ENCODE measurements at places on chromosomes 4 and X.

- DNase-seq = no peak
Observed at GRCh38 chr4:7872264-7872771, 67.3 kb downstream of the AFAP1 start.

DNA sequence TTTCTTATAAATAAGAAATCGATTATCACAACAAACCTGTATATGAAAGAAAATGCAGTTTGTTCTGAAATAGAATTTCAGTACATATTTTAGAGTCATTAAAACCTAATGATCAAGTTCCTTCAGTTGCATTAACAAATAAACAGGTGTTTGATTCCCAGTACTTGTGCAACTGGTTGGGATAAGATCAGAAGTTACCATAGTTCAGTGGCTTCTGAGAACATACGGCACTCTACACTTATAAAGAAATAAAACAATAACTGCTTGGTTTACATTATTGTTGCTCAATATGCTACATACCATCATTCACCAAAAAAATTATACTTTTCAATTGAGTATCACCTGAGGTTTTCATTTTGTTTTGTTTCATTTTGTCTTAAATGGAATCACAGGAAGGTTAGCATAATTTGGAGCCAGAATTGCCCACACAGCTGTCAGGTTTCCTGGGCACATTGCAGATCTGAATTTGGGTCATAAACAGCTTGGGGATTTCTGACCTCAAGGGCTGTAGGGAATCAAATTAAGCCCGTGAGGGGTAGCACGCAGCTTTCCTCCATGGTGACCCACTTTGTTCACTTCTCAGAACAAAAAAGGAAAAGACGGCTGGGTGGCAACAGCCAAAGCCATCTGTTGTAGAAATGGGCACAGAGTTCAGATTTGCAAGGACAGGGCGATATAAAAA is 14.9 kb upstream of the CCNG2 start:
- no peak for DNase-seq

GRCh38 chr4:53315300-53315699 is 50.6 kb downstream of the SCFD2 start:
- DNase-seq = no peak

GRCh38 chr4:102869569-102870197 is 891 bp downstream of the CISD2 start:
- no peak for DNase-seq

- DNase-seq = no peak
Observed at GRCh38 chrX:2609431-2610238, 81.5 kb upstream of the CD99 start.

DNA sequence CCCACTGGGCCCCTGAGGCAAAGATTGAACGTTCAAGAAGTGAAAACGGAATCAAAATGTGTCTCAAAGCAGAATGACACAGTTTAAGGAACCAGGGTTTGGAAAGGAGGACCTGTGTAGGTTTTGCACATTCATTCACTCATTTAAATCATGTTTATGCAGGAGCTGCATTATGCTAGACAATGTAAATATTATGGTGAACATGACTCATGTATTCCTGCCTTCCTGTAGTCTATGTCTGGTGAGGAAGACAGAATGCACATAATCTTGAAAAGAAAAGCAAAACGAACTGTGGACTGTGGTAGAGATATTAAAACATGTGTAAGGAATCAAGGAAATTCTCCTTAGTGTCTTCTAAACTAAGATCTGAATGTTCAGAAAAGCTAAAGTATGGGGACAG is 311.8 kb upstream of the SMIM31 start:
- no peak for DNase-seq

GRCh38 chr4:24813732-24814131 is 18.4 kb downstream of the SOD3 start:
- DNase-seq = no peak

DNA sequence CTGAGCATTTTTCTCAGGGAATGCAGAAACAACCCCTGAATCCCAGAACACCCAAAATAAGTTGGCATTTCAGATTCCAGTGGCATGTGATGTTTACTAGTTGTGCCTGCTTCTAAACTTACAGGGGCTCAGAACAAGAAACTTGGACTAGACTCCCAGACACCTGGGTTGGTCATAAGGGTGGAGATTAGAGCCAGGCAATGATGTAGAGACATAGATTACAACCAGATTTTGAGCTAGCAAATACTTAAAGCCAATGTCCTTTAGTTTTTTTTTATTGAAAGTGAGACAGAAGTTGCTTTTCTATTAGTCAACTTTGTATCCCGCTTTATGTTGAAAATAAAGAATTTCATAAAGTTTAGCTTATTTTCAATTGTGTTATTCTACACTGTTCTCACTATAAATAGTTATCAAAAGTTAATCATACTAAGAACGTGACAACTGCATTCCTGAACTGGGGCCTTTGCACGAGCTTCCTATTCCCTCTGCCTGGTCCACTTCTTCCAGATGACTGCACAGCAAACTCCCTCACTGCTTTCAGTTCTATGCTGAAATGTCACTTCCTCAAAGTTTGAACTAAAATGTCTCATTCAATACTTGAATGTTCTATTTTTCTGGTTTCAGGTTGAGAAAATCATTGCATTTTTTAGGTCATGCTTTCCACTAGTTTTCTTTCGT is 224.7 kb upstream of the PPP1R2C start:
- DNase-seq = no peak

DNA sequence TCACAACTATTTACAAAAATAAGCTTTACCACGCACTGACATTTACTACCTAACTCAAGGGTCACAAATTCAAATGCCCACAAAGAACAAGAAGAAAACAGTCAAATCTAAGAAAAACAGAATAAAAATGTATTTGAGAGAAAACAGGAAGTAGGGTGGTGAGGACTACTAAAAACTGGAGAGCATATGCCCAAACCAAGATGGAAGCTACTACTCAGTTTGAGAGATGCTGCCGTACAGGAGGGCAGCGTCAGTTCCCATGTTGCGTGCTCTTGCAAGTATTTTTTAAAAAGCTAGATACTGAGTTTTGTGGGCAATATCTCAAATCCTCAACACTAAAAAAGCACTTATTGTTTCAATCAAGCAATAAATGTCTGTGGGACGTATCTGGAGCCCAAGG is 16.2 kb downstream of the HNRNPD start:
- DNase-seq = no peak

DNA sequence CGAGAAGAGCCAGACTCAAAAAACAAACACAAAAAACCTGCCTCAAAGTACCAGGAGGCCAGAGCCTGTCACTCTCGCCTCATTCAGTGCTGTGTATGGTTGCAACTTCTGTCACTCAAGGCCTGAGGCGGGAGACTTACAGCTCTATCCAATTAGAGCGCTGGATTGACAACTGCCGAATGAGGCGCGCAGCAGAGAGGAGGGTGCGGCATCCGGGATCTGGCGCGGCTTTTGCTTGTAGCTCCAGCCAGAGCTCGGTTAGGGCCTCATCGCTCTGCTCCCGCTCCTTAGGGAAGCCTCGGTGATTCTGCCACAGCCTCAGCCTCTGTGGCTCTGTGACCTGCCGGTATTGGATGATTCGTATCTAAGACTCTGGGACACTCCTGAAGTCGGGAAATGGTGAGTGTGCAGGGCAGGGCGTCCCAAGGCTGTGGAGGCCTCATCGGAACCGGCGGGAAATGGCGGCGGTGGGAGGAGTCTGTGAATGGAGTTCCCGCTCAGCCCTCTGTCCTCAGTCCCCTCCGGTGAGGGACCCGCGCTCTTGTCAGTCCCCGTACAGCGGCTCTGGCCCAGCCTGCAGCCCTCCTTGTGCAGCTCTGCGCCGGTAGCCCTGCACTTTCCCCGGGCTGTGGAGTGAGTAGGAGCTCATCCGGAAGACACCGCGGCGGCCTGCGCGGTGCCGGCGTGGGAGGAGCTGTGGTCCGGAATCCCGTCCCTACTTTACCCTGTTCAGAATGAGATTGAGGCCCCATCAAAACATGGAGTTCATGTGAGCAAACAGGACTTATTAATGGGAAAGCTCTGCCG is at the start of gene ZNF718:
ZNF718 (plus strand) TSS at position 227 of the 807 bp plus-strand sequence; CDS start at position 397, 170 bp downstream.
- DNase-seq = peak; percentile 58

- DNase-seq = no peak
Observed at GRCh38 chr4:182023469-182023868, 219.7 kb upstream of the TENM3 start.

DNA sequence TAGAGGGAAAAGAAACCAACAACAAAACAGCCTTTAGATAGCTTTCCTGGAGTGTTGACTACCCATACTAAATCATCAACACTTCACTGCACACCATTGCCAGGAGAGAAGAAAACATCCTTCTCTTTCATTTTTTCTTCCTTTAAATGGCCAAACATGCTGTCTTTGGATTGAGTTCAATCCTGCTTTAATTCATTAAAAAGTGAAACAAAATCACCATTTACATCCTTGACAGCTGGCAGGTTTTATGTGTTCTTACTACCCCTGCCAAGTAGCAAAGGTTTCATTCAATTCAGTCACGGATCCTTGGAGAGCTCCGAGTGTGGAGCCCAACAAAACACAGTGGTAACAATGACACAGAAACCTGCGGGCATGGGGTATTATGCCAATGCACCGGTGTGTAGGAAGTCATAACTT is 568.3 kb downstream of the ANKRD50 start:
- DNase-seq = no peak

- DNase-seq = no peak
Observed at GRCh38 chr4:87130985-87131703, 89.3 kb downstream of the KLHL8 start.

DNA sequence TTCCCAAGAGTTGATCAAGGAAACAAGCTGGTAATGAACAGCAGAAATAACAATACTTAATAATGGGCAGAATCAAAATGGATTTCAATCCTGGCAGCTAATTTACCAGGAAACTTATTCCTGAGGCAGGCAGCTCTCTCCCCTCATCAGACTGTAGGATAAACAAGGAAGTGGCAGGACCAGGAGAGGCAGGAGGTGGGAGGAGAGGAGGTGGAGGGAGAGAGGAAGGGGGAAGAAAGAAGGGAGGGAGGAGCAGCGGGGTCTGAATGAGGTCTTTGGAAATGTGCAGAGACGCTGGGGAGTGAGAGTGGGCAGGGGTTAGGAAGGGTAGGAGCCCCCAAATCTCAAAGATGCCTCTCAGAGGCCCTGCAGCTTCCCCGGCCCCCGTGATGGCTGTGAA is 231.5 kb downstream of the BCOR start:
- no peak for DNase-seq

DNA sequence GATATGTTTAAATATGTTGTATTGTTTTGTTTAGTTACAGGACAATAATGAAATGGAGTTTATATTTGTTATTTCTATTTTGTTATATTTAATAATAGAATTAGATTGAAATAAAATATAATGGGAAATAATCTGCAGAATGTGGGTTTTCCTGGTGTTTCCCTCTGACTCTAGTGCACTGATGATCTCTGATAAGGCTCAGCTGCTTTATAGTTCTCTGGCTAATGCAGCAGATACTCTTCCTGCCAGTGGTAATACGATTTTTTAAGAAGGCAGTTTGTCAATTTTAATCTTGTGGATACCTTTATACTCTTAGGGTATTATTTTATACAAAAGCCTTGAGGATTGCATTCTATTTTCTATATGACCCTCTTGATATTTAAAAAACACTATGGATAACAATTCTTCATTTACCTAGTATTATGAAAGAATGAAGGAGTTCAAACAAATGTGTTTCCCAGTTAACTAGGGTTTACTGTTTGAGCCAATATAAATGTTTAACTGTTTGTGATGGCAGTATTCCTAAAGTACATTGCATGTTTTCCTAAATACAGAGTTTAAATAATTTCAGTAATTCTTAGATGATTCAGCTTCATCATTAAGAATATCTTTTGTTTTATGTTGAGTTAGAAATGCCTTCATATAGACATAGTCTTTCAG is 26.9 kb downstream of the NUDT6 start:
- DNase-seq = no peak

DNA sequence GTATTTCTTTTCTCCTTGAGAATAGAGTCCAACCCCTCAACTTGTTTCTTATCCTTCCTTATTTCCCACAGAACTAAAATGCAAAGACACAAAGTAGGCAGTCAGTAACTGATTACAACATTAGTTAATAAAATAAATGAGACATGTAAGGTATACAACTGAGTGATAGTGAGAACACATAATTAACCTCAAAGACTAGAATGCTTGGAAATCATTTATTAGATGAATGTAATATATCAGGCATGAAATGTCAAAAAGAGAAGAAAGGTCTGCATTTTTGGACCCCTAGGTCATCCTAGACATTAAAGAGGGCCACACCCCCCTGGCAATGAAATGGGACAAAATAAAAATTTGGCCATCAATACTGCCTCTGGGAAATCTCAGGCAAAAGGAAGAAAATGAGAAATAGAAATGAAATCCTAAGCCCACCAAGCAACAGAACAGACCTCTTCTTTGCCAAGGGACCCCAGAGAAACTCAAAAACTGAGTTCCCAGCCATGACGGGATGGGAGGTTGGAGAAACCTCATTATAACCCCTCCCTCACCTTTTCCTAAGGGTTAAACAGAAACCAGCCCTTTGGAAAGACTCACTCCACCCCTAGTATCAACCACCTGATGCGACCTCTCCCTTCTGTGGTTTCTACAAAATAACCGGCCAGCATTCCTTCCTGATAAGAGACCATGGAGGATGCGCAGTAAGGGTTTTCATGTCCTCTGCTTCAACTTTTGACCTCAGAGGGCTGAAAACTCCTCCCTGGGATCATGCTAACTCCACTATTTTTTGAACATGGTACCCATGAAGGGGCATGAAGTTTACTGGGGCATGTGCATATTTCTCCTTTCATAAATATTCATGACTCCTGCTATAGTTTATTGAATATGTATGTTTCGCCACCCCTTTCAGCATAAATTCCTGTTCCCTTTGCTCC is 90.0 kb upstream of the EXOC1L start:
- no peak for DNase-seq

- no peak for DNase-seq
Observed at GRCh38 chr4:73247100-73247499, 11.5 kb downstream of the ANKRD17 start.

DNA sequence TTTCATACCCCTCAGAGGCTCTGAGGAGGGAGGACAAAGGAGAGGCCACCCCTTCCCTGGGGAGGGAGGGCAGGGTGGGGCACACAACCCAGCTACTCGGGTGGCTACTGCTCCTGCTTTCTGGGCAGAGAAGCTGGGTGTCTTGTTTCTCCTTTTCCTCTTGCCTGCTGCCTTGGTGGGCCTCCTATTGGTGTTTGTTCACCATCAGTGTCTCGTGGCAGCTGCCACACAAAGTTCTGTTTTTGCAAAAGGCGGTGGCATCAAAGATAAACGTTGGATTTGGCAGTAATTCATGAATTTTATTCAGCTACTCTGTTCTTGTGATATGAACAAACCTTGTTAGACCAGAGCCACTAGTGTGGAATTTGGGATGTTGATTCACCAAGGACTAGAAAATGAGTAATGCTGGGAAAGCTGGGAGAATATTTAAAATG is 153.0 kb upstream of the SCML1 start:
- no peak for DNase-seq

- DNase-seq = no peak
Observed at GRCh38 chr4:78566834-78567499, 15.4 kb downstream of the ANXA3 start.

GRCh38 chrX:12297353-12297752 is 159.1 kb downstream of the FRMPD4 start:
- DNase-seq = no peak

GRCh38 chr4:173211838-173212237 is 43.2 kb downstream of the GALNT7 start:
- no peak for DNase-seq

- DNase-seq = no peak
Observed at GRCh38 chrX:13180807-13181206, 136.4 kb upstream of the FAM9C start.

GRCh38 chr4:140150886-140151698 is 2.9 kb downstream of the MAML3 start:
- DNase-seq = no peak

- DNase-seq = no peak
Observed at GRCh38 chr4:152045449-152045806, 284.6 kb upstream of the GATB start.

- no peak for DNase-seq
Observed at GRCh38 chrX:136255541-136255940, 4.3 kb upstream of the MAP7D3 start.
